ENCODE measurements at places on chromosomes 3 and 15.

GRCh38 chr3:182436547-182436946 lies 356.8 kb upstream of the ATP11B start:
- H3K4me1 ChIP-seq = peaks cover 10% of the 10 kb centered on the region
- H3K27ac ChIP-seq = no peak overlapping the region
- H3K27me3 ChIP-seq = no peaks in the 10 kb centered on the region
- H3K36me3 ChIP-seq = no peaks in the 10 kb centered on the region
- no peak for DNase-seq

- H3K27ac ChIP-seq = no peak overlapping the region
- no peak for DNase-seq
- no peaks in the 10 kb centered on the region for H3K36me3 ChIP-seq
- H3K4me1 ChIP-seq = no peaks in the 10 kb centered on the region
- no peak overlapping the region for H3K4me3 ChIP-seq
Measured at GRCh38 chr3:98563661-98564281, 29.6 kb downstream of the CPOX start.

DNA sequence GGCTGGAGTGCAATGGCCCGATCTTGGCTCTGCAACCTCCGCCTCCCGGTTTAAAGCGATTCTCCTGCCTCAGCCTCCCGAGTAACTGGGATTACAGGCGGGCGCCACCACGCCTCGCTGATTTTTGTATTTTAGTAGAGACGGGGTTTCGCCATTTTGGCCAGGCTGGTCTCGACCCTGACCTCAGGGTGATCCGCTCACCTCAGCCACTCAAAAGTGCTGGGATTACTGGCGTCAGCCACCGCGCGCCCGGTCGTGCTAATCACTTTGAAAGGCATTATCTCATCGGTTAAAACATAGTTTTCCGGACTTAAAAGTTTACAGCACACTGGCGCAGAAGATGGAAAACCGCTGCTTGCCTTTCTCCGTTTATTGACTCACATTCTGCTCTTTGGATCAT lies 27.6 kb upstream of the MTHFS start:
- H3K4me1 ChIP-seq = peaks cover 10% of the 10 kb centered on the region
- no peak overlapping the region for H3K27ac ChIP-seq
- H3K36me3 ChIP-seq = peaks cover 33% of the 10 kb centered on the region
- DNase-seq = no peak
- H3K4me3 ChIP-seq = peak overlapping the region; percentile 52

DNA sequence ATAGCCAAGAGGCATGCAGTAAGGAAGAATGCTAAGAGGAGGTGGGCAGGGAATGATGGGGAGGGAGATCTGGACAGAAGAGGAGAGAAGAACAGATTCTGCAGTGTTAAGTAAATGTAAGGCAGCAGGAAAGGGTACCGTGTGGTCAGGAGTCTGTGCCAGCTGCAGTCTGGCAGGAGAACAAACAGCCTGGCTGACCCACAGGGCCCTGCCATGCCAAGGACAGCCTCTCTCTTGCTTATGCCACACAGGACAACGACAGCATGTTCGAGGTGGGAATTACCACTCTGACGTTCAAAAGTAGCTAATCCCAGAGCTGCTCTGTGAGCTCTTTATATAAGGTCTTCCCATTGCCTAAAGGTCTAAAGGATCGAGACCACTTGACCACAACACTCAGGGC lies 31.3 kb downstream of the DAPK2 start:
- no peak overlapping the region for H3K4me3 ChIP-seq
- H3K27ac ChIP-seq = no peak overlapping the region
- peaks cover 2% of the 10 kb centered on the region for H3K27me3 ChIP-seq

DNA sequence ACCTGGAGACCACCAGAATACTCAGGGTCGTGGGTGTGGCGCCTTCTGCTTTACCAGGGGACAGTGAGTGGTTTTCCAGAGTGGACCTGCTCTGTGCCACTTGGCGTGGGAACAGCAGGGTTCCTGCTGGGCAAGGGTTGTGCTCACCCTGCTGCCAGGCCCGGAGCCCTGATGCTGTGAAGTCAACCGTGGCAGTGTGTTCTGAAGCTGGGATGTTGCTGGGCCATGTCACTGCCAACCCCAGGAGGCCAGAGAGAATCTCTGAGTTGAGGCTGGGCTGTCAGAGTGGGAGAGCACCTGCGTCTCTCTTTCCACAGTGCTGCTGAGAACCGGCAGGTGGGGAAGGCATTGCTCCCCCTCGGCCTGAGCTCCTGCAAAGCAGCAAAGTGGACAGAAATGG lies 48.7 kb downstream of the FBLN2 start:
- H3K27ac ChIP-seq = no peak overlapping the region
- DNase-seq = no peak
- H3K4me1 ChIP-seq = peaks cover 16% of the 10 kb centered on the region

- DNase-seq = no peak
- peaks cover 40% of the 10 kb centered on the region for H3K4me1 ChIP-seq
- H3K4me3 ChIP-seq = no peak overlapping the region
- H3K27me3 ChIP-seq = no peaks in the 10 kb centered on the region
- peak overlapping the region; percentile 92 for H3K27ac ChIP-seq
Measured at GRCh38 chr3:101829874-101830273, 19.4 kb upstream of the NFKBIZ start.

DNA sequence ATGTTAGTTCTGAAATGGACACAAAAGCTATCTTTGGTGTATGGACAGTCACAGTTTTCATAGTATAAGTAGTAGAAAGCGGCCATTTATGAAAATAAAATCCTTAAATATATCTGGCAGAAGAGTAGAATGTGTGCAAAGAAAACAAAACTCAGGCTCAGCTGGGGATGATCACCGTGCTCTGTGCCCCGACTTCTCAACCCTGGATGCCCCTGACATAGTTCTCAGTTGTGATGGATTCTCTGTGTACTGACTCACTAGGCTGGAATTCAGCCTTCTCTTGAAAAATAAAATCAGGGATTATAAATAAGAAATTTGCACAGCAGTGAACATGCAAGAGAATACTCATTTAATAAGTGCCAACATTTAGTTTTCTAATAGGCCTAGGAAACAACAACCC lies 925.1 kb upstream of the NR2F2 start:
- H3K27me3 ChIP-seq = no peaks in the 10 kb centered on the region
- H3K4me3 ChIP-seq = no peak overlapping the region
- no peak overlapping the region for H3K27ac ChIP-seq
- peaks cover 15% of the 10 kb centered on the region for H3K4me1 ChIP-seq
- DNase-seq = no peak

DNA sequence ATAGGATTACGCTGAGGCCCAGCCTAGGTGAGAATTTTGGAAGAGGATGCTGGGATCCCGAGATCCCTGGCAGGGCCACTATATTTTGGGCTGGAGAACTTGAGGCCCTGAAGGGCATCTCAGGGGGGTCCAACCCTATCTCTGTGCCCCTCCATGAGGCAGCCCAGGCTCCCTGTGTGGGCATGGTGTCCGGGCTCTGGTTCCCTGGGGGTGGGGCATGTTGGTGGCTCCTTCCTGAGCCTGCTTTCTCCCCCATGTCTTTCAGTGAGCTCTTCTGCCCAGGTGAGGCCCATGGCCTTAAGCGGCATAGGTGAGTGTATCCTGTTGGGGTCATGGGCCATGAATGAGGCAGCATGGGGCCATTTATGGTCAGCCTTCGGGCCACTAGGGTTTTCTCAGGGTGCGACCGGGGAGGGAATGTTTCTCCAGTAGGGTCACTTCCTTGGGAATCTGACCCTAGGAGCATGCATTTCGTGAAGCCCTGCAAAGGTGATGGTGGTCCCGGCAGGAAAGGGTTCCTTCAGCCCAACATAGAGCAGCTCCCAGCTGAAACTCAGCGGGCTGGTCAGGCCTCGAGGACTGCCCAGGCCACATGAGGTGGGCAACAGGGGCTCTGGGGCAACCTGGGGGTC lies 191.3 kb downstream of the UBE3A start:
- H3K4me1 ChIP-seq = no peaks in the 10 kb centered on the region
- no peaks in the 10 kb centered on the region for H3K27me3 ChIP-seq
- no peak for DNase-seq

DNA sequence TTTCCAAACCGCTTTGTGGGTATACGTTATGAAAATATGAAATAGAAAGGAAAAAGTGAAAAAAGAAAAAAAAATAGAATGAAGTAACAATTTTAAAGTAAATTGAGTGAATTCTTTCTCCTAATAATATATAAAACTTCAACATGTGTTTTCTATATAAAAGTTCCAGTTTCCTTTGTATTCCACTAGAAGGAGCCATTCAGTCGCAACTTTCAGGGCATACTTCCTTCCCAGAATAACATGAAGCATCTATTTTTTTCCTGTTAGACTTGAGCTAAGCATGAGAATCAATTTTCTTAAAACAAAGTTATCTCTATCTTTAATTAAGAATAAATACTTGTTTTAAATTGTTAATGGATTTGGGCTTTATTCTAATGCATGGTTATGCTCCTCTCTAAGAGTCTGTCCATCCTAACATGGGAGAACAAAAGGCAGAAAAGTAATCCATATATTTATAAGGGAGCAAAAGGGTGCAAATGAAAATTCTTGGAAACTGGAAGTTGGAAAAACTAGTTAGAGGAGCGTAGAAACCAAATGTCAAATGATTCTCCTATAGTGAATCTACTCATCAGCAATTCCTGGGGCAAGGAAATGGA lies 16.0 kb upstream of the VGLL3 start:
- H3K4me3 ChIP-seq = no peak overlapping the region
- H3K27me3 ChIP-seq = no peaks in the 10 kb centered on the region
- no peaks in the 10 kb centered on the region for H3K36me3 ChIP-seq
- DNase-seq = no peak

DNA sequence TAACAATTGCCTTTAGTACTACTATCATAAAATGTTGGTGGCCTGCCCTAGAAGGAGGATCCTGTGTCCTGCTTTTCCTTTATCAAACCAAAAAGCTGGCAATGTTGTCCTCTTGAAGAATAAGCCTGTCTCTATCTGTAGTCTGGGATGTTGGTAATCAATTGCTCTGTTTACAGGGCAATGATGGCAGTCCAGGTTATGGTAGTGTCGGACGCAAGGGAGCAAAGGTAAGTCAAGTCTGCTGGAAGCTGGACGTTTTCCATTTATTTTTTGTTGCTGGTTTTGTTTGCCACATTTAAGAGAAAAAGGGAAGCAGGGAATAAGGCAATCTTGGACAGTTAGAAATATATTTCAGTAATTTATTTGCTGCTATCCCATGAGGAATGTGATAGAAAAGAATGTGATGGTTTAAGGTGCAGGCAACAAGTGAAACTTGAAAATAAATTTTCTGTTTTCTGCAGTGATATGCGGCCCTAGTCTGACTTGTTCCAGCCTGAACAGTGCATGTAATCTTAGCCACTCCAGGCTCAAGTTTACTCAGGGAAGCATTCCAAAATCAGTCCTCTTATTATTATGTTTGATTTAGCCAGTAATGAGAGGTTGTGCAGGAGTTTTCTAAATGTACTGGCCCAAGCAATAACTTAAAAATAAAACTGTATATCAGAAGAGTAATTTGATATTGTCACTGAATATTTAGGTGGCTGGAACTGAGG lies 110.3 kb downstream of the COL6A6 start:
- H3K4me3 ChIP-seq = no peak overlapping the region
- DNase-seq = no peak
- H3K36me3 ChIP-seq = no peaks in the 10 kb centered on the region
- H3K4me1 ChIP-seq = peaks cover 10% of the 10 kb centered on the region
- H3K27me3 ChIP-seq = no peaks in the 10 kb centered on the region

DNA sequence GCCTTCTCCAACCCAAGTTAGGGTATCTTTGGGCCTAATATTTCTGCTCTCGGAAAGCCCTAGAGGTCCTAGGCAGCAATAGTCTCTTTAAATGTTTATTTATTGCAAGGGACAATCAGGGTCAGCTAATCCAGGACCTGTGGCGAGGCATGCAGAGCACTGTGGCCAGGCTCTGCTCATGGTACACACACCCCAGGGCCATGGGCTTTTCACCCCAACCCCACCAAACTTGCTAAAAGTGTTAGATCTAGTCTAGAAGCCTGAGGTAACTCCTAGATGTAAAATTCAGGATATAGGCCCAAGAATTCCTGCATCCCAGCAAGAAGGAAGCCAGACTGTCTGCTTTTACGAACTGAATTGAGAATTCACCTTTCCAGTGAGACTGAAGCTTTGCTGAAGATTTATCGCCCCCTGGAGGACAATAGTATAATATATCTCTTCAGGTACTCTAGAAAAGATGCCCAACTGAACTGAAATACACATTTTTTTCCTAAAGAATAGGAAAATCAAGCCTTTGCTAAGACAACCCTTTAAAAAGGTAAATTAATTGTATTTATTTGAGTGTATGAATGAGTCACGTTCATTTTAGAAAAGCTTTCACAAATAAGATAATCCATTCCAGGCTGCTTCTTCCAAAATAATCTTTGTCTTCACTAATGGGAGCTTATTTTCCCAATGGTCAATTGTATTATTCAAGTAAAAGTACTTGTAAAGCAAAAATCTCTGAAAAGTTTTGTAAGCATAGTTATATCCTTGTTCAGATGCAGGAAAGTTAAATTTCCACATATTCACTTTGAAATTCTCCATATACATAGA lies 89.8 kb downstream of the LRRC3B start:
- H3K27ac ChIP-seq = no peak overlapping the region
- H3K4me1 ChIP-seq = no peaks in the 10 kb centered on the region
- no peak for DNase-seq
- H3K4me3 ChIP-seq = no peak overlapping the region
- H3K36me3 ChIP-seq = no peaks in the 10 kb centered on the region

DNA sequence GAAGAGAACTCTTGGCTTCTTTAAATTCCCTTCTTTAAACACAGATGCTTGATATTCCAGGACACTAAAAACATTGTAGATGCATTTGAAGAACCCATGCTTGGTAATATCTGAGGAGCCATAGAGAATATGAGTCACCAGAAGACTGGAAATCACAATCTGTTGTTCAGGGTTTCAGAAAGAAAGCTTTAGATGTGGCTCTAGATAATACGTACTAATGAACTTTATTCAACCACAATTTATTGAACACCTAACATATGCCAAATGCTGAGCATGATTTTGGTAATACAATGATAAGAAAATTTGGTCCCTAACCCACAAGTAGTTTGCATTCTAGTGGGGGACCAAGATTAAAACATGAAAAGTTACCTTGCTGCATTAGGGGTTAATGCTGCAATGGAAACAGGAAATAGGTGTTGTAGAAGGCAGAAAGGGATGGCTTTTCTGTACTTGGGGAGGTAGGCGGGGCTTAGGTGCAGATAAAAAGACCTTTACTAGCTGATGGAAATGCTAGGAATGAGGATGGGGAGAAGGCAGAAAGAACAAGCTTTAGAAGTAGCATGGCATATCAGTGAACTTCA lies 11.6 kb upstream of the PLD1 start:
- H3K4me1 ChIP-seq = peaks cover 31% of the 10 kb centered on the region
- H3K27me3 ChIP-seq = no peaks in the 10 kb centered on the region
- peaks cover 2% of the 10 kb centered on the region for H3K36me3 ChIP-seq
- DNase-seq = no peak

DNA sequence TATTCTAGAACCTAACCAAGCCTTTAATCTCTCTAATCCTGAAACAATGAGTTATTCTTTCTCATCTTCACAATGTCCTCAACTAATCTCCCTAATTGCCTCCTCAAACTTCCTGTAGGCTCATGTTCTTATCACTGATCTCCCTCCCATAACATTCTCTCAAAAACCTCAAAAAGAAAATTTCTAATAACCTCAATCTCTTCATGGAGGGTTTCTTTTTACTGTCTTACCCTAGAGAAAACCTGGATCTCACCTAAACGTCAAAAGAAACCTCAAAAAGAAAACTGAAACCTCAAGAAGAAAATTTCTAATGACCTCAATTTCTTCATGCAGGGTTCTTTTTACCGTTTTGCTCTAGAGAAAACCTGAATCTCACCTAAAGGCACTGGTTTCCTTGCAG lies 150.2 kb downstream of the GSK3B start:
- peaks cover 11% of the 10 kb centered on the region for H3K36me3 ChIP-seq
- no peak overlapping the region for H3K4me3 ChIP-seq
- H3K27me3 ChIP-seq = no peaks in the 10 kb centered on the region
- peaks cover 15% of the 10 kb centered on the region for H3K4me1 ChIP-seq

Data from mesothelial cell of epicardium (in vitro differentiated cells).